ENCODE measurements at places on chromosomes 1 and 21.

DNA sequence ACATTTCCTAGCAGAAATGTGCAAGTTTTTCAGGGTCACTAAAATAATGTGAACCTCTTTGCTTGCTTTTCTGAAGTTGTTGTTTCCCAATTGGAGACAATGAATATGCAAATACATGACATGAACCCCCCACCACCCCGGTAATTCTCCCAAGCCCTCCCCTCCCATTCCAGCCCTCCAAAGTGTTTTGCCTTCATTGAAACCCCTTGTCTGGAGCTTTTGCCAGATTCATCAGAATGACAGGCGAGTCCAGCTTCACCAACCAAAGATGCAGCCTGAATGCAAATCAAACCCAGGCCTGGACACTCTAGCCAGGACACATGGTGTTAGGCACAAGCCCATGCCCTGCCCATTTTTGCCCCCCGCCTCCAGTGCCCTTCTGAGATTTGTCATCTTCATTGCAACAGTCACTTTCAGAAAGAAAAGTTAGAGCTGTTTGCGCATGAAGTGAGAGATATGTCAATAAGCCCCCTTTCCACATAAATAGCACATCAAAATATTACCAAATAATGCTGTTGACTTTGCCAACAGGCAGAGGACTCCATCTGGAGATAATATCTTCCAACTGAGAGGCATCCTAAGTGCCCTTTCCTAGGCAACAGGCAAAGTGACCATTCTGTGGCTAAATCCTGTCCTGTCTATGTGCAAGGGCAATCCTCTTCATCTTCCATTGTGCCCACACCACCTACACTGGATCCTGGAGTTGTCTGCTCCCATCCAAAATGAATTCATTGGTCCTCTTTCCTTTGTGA lies 145.6 kb upstream of the NFIA start:
- DNase-seq: no peak

DNA sequence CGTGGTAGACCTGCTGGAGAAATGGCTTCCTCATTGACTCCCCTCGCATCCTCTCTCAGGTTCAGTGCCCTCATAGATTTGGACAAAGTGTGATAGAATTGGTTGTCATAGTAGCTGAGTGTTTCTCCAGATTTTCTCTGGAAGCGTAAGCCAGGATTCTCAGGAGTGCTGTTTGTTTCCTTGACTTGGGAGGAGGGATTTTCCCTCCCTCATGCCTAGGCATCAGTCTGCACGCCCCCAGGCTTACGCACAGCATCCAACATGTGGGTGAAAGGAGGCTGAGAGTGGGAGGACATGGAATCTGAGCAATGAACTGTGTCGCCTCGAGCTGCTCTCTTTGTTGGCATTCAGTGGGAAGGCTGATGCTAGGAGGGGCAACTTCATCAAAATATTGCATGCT lies 503.5 kb downstream of the LTN1 start:
- no peak for DNase-seq

- no peak for DNase-seq
Measured at GRCh38 chr1:230208619-230209261, 141.7 kb downstream of the GALNT2 start.

DNA sequence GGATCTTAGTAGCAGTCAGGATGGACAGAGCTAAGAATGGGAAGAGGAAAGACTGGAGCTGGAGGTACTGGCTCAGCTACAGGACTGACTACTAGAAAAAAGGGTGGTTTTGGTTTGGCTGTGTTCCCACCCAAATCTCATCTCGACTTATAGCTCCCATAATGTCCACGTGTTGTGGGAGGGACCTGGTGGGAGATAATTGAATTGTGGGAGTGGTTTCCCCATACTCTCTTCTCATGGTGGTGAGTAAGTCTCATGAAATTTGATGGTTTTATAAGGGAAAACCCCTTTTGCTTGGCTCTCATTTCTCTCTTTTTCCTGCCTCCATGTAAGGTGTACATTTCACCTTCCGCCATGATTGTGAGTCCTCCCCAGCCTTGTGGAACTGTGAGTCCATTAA lies 466.5 kb upstream of the DEPDC1 start:
- no peak for DNase-seq

- DNase-seq: peak; percentile 48
Measured at GRCh38 chr1:16248603-16249516, 11.9 kb upstream of the CPLANE2 start.

GRCh38 chr1:153190373-153190772 lies 12.9 kb upstream of the LELP1 start:
- DNase-seq: no peak

GRCh38 chr1:52238474-52238873 lies 96.6 kb downstream of the ZFYVE9 start:
- no peak for DNase-seq

- DNase-seq: no peak
Measured at GRCh38 chr1:34369701-34370455, 193.2 kb downstream of the C1orf94 start.

- DNase-seq: no peak
Measured at GRCh38 chr1:42335809-42336518, 929 bp upstream of the FOXJ3 start.

DNA sequence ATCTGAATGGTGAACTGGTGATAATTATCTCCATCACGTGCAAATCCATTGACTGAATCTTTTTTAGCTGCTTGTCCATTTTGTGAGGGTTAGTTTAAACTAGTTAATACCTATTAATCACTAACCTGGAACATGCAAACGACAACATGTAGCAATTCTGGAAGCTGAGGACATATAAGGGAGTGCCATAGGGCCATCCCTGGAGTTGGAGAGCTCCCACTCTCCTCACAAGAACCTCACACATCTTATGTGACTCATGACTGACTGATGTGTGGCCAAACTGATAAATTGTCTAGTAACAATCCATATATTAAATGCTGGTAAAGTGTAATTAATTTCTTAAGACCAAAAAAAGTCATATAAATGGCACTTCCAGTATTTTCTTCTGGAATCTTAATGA lies 62.9 kb upstream of the HOOK1 start:
- DNase-seq: no peak

GRCh38 chr1:119492763-119493162 lies 14.2 kb upstream of the HSD3B1 start:
- no peak for DNase-seq

- no peak for DNase-seq
Measured at GRCh38 chr1:205983925-205984725, 19.1 kb downstream of the RAB7B start.

- peak; percentile 55 for DNase-seq
Measured at GRCh38 chr1:43719063-43719462, 11.7 kb downstream of the ST3GAL3 start.

- DNase-seq: no peak
Measured at GRCh38 chr1:98306517-98307089, 354.9 kb upstream of the SNX7 start.

DNA sequence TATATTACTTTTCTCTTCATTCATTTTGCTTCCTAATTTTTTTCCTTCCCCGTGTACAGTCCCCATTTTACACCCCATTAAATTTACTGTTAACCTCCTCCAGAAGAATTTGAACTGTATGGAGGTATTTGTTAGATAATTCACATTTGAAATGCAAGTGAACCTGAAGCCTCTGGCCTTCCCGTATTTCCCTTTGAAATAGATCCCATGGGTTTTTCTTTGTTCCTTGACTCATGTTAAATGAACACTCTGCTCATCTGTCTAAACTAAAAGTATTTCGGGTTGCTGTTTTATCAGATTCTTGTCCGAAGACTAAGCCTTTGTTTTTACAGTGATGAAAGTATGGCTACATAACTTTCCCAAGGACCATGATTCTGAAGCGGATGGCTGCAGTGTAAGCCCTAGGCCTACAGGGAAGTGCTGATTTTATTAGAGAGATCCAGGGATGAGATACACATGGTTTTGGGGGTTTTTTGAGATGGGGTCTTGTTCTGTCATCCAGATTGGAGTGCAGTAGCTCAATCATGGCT lies 187.9 kb downstream of the PATJ start:
- DNase-seq: no peak

DNA sequence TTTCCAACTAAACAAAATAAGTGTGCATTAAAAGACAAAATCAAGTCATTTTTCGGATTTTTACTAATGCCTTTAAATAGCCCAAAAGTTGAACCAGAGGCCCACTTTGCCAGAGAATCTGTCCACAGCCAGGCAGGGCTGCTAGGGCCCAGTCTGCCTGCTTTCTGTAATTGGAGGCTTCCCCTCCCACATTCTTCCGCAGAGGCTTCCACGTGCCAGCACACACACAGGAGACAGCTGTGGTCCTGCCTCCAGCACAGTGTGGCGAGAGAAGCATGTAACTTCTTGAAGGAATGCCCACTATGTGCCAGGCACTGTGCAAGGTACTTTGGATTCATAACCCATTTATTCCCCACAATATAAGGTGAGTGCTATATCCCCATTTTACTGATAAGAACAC lies 11.3 kb upstream of the PDZK1IP1 start:
- DNase-seq: no peak

All from fibroblast of skin of left biceps (primary cell).